Stimulated activated CD8-positive, alpha-beta memory T cell treated with anti-CD3 and anti-CD28 coated beads, Interleukin-4, amount 100 ng/mL, for 1 hour (primary cell): ENCODE measurements at places on chromosomes 3 and 15.

- no peak for DNase-seq
Measured at GRCh38 chr3:184377882-184378445, at the start of gene THPO. TSS of gene THPO (minus strand) at chr3:184378207. CDS start at chr3:184376259, 1,948 bp downstream.

DNA sequence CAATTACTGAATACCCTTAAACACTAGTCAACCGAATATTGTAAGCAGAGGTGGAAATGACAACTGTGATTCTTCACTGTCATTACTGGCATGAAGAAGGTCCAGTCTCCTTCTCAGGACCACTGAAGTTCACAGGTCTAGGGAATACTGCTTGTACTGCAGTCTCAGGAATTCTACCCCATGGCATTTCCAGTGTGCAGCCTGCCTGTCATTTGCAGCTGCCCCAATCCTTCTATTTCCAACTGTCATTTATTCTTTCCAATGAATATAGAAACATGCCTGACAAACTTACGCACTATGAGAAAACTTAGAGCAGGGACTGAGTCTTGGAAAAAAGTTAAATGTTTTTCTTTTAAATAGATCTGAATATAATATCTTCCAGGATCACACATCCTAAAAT lies 308.0 kb upstream of the THBS1 start:
- no peak for DNase-seq

- no peak for DNase-seq
Measured at GRCh38 chr3:177447938-177448337, 250.7 kb upstream of the TBL1XR1 start.

GRCh38 chr3:50415061-50415460 lies 55.7 kb upstream of the TMEM115 start:
- DNase-seq: no peak

DNA sequence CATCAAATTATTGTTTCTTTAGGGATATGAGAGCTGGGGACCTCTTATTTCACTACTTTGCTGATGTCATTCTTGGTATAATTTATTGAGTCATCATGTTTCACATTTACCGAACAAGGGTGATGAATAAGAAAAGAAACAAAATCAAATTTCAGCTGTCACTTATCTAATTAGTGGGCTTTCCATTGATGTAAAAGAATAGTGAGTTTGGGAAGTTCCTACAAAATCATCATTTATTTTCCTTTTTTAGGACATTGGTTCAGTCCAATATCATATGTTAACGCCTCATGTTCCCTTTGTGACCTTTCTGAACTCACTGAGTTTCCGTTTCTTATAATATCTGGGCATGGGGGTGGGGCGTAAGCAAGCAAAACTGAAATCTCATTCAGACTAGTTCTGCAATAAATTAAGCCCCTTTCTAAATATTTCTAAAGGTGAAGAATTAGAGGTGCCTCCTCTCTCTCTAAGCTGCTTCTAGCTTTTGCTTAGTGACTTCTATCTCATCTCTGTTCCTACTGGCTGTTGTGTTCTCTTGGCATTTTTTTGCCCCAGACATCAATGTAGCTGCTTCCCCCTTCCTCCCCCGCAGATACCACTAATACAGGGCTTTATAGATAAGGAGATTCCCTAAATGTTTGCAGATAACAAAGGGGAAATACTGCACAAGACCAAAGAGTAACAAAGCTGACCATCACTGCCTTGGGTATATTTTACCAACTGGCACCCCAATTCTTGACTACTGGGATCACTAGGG lies 238.0 kb upstream of the CTNNB1 start:
- no peak for DNase-seq

DNA sequence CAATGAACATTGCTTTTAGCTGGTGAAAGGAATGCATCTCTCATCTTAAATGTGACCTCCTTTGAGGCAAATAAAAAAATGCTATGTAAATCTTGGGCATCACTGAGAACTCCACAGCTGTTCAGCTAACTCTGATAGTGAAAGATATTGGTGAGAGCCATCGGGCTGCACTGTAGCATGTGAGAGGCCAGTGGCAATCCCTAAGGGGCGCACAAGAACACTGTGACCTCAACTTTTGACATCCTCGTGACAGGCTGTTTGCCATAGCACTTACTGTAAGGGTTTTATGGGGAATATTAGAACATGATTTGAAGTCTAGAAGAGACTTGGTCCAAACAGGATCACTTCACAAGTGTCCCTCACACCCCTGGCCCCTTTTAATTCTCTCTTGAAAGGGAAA lies 697.9 kb downstream of the MCTP2 start:
- no peak for DNase-seq

DNA sequence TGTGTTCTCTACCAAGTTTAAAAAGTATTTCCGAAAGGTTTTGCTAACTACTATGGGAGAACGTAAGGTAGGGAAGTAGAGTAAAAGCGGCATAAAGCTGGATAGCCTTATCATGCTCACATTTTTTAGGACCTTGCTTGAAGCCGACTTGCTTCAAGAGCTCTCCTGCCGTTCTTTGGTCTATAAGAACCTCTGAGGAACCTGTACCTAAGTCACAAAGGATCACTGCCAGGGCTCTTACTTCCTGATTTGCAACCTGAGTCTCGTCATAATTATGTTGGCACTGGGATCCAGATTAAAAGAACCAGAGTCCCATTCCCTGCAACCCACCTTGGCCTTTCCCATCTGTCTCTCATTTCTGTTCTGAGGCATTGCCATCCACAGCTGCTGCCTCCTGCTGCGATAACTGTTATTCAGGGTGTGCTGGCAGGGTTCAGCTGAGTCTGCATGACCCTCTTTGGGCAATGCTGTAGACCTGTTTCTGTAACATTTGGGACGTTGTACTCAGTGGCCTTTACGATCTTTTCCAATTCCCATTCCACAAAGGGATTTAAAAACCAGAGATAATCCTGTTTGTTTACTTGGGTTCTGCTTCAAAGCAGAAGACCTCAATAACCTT lies 131.0 kb upstream of the UMPS start:
- no peak for DNase-seq

DNA sequence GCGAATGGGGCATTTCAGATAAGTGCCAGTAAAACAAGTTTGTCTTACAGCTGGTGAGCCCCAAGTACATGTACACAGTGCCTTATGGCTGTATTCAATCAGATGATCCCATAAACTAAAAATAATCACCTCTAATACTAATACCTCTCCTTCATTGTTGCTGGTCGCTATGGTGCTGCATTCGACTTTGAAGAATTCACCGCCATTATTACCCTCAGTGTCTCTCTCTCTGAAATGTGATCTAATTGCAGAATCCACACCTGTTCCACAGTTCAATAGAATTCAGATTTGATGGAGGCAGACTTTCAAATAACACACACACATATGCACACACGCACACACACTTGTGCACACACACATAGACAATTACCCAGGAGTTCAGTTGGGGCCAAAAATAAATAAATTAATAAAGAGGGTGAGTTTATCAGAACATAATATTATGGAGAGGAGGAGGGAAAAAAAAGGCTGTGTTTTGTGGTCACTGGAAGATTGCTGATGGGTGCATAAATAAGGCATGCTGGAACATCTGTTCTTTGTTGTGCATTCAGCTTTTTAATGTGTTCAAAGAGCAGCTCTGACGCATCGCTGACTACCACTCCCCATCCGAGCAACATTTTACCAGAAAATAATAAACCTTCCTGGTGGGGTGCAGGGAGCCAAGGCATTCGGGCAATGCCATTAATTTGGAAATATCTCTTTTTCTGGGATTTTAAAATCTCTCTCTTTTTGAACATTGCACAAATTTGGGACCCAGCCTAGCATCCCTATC lies 235.7 kb downstream of the SATB1 start:
- DNase-seq: no peak

DNA sequence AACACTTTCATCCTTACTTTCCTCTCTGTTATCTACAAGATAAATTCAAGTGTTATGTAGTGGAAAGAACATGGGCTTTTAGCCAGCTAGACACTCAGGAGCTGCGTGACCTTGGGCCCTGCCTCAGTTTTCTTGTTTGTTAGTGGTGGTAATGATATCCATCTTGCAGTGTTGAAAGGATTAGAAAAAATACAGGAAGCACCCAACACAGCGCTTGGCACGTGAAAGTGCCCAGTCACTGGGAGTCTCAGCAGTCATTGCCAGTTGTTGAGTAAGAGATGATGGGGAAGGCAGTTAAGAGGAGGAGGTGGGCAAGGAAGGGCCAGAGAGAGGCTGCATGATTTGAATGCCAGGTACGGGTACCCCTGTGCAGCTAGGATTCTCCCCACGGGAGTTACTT lies 5.3 kb downstream of the PDIA5 start:
- no peak for DNase-seq

- no peak for DNase-seq
Measured at GRCh38 chr15:70508561-70509281, 254.6 kb downstream of the UACA start.

- DNase-seq: no peak
Measured at GRCh38 chr3:129282727-129283327, 4.2 kb downstream of the HMCES start.

GRCh38 chr3:75338342-75338741 lies 325.8 kb upstream of the FRG2C start:
- DNase-seq: no peak

- no peak for DNase-seq
Measured at GRCh38 chr3:111045564-111045963, 26.1 kb upstream of the NECTIN3 start.

GRCh38 chr15:93331545-93332167 lies 242.6 kb upstream of the RGMA start:
- DNase-seq: no peak

DNA sequence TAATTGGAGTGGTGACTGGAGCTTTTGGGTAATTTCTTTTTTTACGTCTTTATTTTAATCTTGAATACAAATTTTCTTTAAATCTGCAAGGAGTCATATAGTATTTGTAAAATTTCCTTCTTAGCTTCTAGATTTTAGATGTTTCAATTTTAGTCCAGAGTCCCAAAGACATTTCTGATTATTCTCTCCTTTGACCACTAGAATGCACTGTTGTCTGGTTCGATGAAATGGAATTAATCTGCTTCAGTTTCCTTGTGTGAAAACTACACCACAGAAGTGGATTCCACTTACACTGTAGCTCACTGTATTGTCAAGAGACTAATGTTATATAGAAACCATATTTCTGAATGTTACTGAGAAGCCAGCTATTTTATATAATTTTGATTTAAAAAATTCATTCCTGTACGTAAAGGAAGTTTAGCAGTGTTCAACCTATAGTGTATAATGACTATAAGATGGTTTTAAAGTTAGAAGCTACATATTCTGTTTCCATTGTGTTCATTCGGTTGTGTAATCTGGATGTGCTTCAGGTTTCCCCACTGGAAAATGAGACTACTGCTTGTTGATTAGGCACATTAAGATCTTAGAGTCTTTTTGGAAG lies 6.1 kb downstream of the GRAMD1C start:
- no peak for DNase-seq

DNA sequence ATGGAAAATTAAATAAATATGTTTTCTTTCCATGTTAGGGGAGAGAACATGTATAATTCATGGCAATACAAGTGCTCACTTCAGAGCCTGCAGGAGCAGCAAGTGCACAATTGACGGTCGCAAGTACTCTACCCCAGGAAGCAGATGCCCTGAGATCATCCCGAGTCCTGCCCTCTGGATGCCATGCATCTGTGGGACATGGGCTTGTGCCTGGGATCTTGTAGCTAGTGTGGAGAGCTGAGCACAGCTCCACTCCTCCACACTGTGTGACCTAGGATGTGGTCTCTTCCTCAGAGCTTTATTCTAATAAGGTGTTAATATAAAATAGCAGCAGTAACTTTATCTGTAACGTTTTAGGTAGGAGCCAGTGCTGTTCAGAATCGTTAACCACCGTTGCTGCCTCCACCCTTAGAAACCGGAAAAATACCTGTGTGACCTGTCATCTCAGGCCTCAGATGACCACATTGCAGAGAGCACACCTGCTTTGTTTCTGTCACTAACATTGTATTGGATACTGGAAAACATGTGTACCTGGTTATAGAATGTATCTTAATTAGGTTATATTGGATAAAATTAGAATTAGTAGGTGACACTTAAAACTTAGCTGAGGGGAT lies 105.0 kb upstream of the GOLGA6L6 start:
- DNase-seq: no peak

GRCh38 chr3:188796122-188796631 lies 375.6 kb upstream of the TPRG1 start:
- no peak for DNase-seq
